ENCODE measurements at places on chromosomes 2 and 18.

DNA sequence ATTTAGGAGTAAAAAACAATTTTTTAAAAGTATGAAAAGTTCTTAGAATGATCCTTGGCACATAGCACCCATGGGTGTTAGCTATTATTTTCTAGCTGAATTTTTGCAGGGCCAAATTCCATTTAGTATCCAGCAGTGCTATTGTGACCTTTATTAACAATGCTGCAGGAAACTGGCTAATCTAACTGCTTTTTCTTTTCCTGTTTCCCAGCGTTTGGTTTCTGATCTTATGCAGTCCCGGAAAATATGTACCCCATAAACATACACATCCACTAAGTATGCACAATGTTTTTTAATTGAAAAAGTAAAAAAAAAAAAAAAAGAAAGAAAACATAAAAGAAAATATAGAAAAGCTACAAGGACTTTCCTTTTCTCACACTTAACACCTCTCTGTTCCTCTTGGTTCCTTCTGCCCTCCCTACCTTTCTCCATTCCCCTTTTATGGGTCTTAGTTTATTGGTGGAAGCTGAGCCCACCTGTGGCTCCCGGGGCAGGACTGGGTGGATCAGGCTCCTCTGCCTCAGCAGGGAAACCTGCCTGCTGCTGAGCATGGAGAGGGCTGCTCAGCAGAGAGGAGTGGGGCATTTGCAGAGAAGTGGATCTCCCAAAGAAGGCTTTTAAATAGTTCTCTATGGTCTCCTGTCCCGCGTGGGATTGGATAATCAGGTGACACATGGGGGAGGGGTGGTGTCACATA, 9.3 kb upstream of the SLC16A14 start:
- no peak for DNase-seq

- no peak for DNase-seq
Observed at GRCh38 chr2:180446492-180446891, 439.4 kb upstream of the CWC22 start.

- no peak for DNase-seq
Observed at GRCh38 chr2:19363474-19363778, 5.0 kb upstream of the OSR1 start.

DNA sequence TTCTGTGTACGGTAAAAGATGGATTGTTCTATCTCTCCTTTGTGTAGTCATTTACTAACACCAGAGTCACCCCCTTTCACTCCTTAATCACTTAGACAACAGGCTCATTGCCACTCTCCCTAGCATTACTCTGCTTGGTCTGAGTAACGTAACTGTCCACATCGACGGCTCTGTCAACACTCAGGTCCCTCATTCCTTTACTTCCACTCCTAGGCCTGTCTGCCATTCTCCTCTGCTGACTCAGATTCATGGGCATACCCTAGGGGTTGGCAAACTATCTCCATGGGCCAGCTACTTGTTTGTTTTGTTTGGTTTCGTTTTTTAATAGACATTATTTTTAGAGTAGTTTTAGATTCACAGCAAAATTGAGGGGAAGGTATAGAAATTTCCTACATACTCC, 243.9 kb downstream of the NR4A2 start:
- no peak for DNase-seq

GRCh38 chr2:206225435-206226232, 48.8 kb upstream of the ZDBF2 start:
- DNase-seq, result no peak

DNA sequence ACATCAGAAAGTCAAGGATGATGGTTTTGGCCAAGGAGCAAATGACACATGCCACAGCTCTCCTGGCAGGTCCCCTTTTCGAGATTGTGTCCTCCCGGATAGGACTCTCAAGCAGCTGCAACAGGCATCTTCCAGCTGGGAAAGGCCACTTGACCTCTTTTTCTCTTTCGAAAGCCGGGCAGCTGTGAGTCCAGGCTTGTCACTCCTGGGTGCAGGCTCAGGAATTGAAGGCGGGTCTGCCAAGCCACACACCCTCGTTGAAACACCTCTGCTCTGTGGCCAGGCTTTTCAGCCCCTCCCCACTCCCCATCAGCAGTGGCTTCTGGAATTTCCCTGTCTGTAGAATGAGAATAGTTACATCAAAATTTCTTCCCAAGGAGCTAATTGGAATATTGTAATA, 98.0 kb downstream of the CCDC138 start:
- DNase-seq, result no peak

GRCh38 chr2:167471734-167472133, 583.5 kb downstream of the XIRP2 start:
- no peak for DNase-seq

DNA sequence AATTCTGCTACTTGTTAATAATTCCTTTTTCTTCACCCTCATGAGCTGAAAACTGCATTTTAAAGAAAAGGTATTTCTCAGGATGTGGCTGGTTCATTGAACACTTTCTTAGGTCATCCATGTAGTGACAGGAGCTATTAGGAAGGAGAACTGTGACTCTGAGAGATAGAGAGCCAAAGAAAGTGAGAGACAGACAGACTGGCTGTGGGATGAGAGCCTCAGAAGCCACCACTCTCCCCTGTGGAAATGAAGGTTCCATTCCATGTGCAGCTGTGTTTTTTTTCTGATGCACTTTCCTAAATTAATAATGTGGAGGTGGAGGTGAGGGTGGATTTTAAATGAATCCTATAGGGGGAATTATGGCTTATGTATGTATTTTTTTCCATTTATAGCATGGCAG, 113.3 kb downstream of the FAM210A start:
- DNase-seq, result no peak

DNA sequence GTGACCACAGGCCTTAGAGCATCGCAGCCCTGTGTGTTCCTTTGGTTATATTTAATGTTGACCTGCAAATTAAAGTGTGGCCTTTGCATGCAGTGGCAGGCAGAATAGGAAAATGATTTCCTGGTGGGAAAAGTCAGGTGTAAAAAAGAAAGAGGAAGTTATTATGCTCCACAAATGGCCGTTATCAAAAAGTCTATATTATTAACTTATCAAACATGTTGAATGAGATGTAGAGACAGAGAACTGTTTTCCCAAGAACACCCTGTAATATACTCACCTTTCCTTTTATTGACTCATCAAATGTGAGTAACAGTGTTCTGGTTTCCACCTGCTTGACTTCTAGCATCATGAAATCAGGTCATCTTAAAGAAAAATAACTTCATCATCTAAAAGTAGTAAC, 35.3 kb downstream of the MEIS1 start:
- no peak for DNase-seq

GRCh38 chr2:25320077-25320476, 21.6 kb downstream of the DNMT3A start:
- DNase-seq, result no peak

Data from stimulated activated CD4-positive, alpha-beta T cell treated with anti-CD3 and anti-CD28 coated beads, Interleukin-15, amount 100 ng/mL, for 24 hours (primary cell).